Fibroblast of upper back skin (primary cell): ENCODE measurements at places on chromosomes 5 and 9.
A peak's percentile ranks its signal among the peaks of the same experiment; 100 is the strongest.

GRCh38 chr5:149089796-149090195 is 26.9 kb upstream of the SH3TC2 start:
- no peak for DNase-seq

DNA sequence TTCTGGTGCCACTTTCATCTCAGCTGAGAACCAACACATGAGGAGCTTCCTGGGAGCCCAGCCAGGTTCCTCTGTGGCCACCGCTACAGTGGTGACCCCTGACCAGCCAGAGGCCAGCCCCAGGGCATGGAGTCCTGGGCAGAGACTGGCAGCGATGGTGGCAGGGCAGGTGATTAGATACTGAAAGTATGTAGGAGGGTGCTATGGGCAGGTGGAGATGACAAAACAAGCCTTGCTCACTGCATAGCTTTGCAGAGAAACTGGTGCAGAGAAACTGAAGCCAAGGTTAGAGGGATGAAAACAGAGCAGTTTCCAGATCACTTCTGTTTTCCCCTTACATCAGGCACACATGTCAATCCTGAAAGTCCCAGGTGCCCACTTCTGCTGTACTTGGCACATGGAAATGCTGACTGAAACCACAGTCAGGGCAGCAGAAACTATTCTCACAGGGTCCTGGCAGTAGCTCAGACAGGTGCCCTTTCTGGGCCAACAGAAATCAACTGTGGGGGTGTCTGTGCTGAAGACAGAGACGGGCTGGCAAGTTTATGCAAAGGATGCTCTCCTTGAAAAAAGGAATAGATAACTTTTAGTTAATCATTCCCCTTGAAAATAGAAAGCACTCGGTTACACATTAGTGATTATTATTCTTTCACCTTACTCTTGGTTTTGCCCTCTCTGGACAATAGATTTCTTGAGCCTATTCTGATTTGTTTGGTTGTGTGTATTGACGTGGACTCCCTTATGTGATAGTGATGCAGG is 90.3 kb downstream of the ANKRD55 start:
- DNase-seq, result no peak

DNA sequence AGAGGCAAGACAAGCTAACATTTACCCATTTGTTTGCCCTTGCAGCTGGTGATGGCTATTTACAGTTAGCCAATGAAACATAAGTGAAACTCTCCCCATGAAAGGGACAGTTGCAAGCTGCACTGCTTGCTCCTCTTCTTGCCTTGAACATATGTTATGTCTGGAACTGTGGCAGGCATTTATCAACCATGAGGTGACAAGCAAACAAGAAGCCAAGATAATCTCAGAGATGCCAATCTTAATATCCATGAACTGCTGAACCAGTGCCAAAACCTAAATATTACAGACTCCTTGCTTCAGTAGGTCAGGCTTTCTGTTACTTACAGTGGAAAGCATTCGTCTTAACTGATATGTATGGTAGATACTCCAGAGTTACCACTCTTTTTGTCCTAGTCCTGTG is 133.4 kb downstream of the ACTBL2 start:
- DNase-seq, result no peak

GRCh38 chr9:83296123-83296522 is 233.2 kb upstream of the RASEF start:
- no peak for DNase-seq

- peak; percentile 95 for DNase-seq
These were observed 156.6 kb upstream of the DMRT1 start for GRCh38 chr9:684941-685340.

GRCh38 chr5:76503929-76504328 is 100.8 kb downstream of the IQGAP2 start:
- no peak for DNase-seq

- DNase-seq, result peak; percentile 17
These were observed 126.1 kb upstream of the WWC1 start for GRCh38 chr5:168165221-168165914.

GRCh38 chr9:128987805-128988204 is 40.3 kb downstream of the NUP188 start:
- peak; percentile 72 for DNase-seq

- no peak for DNase-seq
These were observed 464.5 kb downstream of the ICE1 start for GRCh38 chr5:5886812-5887486.

- no peak for DNase-seq
These were observed 6.0 kb downstream of the VDAC1 start for GRCh38 chr5:133998807-133999206.

DNA sequence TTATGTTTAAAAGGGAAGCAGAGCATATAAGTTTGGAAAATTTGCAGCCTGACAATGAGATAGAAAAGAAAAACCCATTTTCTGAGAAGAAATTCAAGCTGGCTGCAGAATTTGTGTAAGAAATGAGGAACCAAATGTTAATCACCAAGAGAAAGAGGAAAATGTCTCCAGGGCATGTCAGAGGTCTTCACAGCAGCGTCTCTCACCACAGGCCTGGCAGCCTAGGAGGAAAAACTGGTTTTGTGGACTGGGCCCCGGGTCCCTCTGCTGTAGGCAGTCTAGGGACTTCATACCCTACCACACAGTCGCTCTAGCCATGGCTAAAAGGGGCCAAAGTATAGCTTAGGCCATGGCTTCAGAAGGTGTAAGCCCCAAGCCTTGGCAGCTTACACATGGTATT is 32.1 kb upstream of the HSD17B4 start:
- DNase-seq, result no peak

DNA sequence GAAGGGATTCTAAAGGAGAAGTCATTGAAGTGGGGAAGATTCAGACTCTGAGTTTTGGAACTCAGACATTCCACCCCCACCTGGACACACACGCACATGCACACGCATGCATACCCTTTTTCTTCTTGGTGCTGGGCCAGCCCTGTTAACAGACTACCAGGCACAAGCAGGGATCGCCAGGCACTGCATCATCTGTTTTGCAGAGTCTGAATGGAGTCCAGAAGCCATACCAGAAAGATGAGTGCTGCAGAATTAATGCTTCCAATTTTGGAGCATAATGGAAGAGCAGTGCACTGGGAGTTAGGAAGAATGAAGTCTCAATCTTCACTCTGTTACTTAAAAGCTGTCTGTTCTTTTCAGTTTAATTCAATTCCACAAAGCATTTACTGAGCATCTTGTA is 95.5 kb downstream of the PDE8B start:
- DNase-seq, result peak; percentile 82

GRCh38 chr5:19568004-19568403 is 420.0 kb downstream of the CDH18 start:
- no peak for DNase-seq

DNA sequence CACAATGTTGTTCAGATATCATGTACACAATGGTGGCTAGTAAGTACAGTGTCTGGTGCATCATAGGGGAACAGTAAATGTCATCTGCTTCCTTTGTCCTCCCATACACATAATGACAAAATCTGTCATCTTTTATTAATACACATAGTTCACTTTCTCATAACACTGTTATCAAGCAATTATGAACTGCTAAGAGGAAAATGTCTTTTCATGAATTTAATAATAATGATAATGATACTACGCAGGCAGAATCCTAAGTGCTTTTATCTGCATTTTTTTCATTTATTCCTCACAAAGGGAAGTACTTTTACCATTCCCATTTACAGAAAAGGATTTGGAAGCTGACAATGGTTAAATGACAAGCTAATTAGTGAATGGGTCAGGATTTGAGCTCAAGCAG is 35.7 kb downstream of the DPYSL3 start:
- DNase-seq, result no peak

- no peak for DNase-seq
These were observed 1.6 kb downstream of the C1QTNF3 start for GRCh38 chr5:34041247-34041972.

DNA sequence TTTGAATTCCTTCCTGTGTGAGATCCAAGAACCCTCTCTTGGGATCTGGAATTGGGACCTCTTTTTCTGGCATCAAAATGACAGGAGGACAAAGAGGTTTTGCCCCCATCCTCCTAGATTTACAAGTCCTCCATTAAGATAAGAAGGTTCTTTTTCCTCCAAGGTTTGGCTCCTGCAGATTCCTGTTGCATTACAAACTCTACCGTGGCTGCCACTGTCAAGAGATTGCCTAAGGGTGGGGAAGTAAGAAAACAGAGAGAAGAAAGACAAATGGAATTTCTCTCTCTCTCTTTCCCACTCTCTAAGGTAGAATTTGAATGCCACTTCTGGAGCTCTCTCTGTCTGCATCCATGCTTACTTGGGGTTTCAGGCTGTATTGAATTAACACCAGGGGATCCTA is 12.0 kb upstream of the SVEP1 start:
- DNase-seq, result no peak

- peak; percentile 65 for DNase-seq
These were observed at the start of gene TOR4A for GRCh38 chr9:137277329-137278041. Gene TOR4A (plus strand): TSS chr9:137277726. CDS start chr9:137278690, 964 bp downstream.

DNA sequence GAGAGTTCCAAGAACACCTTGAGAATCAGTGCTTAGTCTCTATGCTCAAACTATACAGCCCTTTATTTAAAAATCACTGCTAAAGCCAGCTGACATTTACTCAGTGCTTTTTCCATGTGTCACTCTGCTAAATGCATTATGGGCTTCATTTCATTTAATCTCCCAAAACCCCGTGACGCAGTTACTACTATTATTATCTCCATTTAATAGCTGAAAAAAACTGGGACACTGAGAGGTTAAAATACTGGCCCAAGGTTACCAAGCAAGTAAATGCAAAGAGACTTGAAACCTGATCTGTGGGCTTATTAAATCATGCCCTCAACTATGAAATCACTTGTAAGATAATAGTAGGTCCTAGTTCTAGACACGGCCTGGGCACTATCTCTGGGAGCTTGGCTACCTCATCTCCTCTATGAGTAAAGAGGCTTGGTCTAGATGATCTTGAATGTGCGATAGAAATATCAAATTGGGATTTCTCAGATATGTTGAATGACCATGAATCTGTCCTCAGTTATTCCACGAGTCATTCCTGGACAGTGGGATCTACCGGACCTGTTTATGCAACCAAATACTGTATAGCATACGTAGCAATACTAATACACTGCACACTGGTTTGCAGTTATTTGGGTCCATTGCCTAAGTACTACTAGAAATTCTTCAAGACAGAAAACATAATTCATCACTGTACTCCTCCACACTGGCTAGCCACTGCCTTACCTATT is 32.3 kb downstream of the MARCHF11 start:
- DNase-seq, result no peak
